ENCODE measurements at places on chromosomes 6 and 20.

DNA sequence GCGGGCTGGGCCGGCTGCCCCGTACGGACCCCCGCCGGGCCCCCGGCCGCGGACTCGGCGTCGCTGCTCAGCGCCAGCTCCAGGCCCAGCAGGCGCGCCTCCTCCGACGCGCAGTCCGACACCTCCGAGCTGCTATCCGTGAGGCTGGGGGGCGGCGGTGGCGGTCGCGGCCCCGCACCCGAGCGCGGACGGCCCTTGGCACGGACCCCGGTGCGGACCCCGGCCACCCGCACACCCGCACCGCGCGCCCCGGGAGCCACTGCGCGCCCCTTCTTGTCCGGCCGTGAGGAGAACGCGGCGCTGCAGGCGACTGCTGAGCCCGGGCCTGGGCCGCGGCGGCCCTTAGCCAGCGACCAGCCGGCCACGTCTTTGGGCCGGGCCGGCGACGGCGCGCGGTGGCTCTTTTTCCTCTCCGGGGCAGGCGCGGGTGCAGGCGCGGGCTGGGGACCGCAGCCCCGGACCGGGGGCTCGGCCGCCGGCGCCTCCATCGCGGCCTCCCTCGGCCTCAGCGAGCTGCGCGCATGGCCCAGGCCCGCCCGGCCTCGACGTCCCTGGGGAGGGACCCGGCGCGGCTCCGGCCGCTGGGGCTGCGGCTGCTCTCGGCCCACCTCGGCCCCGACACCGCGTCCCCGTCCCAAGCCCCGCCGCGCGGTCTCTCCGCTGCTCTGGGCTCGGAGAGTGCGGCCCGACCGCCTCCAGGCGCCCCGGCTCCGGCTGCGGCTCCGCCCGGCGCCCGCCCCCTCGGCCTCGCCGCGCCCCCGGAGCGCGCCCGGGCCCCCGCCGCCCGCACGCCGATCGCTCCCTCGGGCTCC lies 12.9 kb upstream of the TLDC2 start:
- no peak for DNase-seq

DNA sequence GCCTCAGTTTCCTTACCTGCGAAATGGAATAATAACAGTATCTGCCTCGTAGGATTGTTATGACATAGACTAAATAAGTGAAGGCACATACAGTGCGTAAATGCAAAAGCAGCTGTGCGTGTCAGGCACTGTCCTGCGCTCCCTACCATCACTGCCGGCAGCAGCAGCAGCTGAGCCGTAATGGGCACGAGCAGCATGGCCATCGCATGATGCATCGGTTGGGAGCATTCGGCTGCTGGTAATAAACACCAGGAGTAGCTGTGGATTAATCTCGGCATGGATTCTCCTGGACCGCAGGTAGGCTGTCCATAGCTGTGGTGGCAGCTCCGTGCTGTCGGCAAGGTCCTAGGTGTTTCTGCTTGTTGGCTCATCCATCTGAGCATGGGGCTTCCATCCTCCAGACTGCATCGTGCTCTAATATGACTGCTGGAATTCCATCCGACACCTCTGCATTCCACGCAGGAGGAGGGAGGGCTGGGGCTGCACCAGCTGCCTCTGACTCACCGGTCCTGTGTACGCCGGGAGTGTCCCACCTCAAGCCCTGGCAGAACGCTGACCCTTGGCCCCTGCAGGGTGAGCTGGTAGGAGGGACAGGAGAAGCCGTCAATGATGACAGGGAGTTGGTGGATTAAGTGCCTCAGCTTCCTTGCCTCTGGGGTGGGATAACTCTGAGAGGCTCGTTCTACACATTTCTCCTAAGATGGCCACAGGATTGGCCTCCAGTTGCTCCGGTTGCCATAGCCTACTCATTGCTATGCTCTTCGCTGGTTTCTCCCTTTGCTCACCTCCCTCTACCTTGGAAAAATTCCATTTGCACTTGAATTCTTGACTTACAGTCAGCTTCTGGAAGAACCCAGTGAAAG lies 100.9 kb upstream of the PMEPA1 start:
- DNase-seq, result no peak

GRCh38 chr6:38307740-38308139 lies 332.0 kb downstream of the BTBD9 start:
- DNase-seq, result no peak

DNA sequence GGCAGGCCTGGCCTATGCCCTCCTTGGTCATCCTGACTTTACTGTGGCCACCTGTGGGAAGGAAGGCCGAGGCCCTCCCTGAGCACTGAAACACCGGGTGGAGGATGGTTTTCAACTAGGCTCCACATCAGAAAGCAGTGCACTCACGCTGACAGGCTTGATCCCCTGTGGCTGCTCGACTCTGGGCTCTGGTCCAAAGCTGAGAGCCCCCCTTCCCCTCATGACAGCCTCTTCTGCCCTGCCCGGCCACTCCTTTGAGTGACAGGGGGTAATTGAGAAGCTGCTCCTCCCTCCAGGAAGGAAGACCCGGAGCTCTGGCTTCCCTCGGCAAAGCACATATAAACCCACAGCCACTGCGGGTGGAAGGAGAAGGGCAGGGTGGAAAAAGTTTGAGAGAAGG lies 43.6 kb downstream of the MUC22 start:
- no peak for DNase-seq

GRCh38 chr20:3296261-3297078 lies 57.5 kb upstream of the SLC4A11 start:
- no peak for DNase-seq

DNA sequence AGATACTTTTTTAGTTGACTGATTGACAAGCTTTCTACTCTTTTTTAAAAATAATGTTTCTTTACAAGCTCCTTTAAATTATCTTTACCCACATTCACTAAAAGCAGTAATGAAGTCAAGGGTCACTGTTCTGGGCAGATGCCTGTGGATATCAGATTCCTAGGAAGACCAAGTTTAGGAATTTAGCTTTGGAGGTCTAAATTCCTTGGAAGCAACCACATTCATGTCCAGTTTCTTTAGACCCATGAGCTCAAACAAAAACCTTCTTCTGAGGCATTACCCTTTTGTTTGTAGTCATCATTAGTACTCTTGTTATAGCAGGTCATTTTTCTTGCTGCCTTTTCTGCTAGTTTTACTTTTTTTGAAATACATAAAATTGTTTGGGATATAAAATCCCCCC lies 462.9 kb upstream of the JAG1 start:
- no peak for DNase-seq

DNA sequence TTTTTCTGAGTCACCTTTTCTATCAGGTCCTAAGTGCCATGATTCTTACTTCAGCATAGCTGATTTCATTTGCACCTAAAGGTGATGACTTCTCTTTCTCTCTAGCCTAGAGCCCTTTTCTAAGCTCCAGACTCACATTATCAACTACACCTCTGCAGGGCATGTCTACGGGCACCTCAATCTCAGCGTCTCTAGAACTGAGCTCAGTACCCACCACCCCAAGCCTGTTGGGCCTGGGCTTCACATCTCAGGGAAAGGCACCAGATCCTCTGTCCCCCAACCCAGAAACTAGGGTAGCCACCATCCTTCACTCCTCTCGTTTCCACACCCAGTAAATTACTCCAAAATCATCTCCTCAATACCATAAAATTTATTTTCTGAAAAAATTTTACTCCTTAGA lies 10.6 kb upstream of the PLCG1 start:
- DNase-seq, result no peak

GRCh38 chr6:44558832-44559251 lies 171.3 kb downstream of the CDC5L start:
- no peak for DNase-seq

GRCh38 chr6:73452107-73452461 lies at the start of gene CGAS:
CGAS (minus strand) TSS chr6:73452297; CDS start chr6:73452181, 116 bp downstream.
- DNase-seq, result peak; percentile 55

DNA sequence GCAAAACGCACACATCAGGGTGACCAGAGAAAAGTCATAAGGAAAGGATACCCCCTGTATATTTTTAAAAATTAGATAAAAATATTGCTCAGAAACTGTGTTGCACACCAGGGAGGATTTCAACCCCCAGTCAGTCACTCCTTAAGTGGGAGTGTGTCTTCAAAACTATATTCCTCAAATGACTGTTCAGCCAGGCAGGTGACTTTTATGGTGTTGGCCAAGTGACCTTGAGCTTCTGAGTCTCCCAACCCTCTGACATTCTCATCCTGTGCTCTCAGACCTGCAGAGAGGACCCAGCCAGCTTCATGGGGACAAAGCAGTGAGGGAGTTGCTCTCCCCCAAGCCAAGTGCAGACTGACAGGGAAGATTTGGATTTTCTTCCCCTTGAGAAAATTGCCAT lies 311.9 kb upstream of the JARID2 start:
- no peak for DNase-seq

GRCh38 chr6:51265426-51265825 lies 446.8 kb downstream of the TFAP2B start:
- no peak for DNase-seq

DNA sequence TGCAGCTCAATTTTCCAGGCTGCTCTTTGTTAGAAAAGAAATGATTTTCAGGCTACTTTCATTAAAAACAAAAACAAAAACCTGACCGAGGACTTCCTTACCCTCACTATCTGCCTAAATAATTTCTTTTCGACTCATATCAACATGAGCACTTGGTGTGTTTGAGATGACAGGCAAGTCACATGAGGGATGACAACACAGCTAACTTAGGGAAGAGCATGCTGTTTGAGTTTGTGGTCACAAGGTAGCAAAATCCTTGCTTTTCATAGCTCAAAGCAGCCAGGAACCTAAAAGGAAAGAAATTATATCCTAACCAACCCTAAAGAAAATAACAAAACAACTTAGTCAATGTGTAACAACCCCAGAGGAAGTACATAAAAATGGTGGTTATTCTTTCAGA lies 459.5 kb downstream of the KIF16B start:
- no peak for DNase-seq
